GM20000 (cell line): ENCODE measurements at places on chromosomes 7 and 10.
A peak's percentile ranks its signal among the peaks of the same experiment; 100 is the strongest.

- no peak for DNase-seq
Measured at GRCh38 chr7:81111781-81112540, 193.1 kb upstream of the SEMA3C start.

- DNase-seq = no peak
Measured at GRCh38 chr10:79072994-79073645, 4.4 kb downstream of the ZMIZ1 start.

DNA sequence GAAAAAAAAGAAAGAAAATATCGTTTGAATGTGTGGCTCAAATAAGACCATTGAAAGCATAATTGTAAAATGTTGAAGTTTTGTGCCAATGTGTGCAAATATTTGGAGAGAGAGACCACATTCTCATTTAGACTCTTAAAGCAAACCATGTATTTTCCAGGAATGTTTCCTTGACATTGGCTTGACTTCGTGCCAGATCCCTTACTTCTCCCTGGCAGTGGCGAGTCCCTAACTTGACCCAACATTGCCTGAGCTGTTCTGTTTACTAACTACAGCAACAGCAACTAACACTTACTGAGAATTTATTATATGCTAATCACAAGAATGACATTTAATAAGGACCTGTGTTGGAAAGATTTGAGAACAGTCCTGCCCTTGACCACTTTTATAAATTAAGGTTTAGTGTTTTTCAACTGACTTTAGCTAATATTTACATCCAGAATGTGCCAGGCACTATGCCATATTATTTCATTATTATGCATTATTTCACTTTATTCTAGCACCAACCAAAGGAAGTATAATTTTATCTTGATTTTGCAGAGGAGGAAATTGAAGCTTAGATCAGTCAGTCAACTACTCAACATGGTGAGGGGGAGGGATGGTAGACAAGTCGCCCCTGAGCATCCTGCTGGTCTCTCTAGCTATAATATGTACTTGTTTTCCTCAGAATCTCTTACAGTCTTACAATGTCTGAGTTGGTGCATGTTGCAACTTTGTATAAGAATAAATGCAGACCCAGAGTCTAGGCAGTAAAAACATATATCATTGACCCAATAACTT, 29.7 kb downstream of the ZNF467 start:
- no peak for DNase-seq

- no peak for DNase-seq
Measured at GRCh38 chr7:137343281-137343841, at the start of gene PTN. TSS of gene PTN (minus strand) at chr7:137343733. CDS start at chr7:137254973, 88,760 bp downstream.

- no peak for DNase-seq
Measured at GRCh38 chr7:1645476-1645875, 24.6 kb upstream of the ELFN1 start.

GRCh38 chr10:34229917-34230316, 585.2 kb downstream of the PARD3 start:
- DNase-seq = no peak

GRCh38 chr10:69100136-69100872, 12.4 kb downstream of the SRGN start:
- no peak for DNase-seq

DNA sequence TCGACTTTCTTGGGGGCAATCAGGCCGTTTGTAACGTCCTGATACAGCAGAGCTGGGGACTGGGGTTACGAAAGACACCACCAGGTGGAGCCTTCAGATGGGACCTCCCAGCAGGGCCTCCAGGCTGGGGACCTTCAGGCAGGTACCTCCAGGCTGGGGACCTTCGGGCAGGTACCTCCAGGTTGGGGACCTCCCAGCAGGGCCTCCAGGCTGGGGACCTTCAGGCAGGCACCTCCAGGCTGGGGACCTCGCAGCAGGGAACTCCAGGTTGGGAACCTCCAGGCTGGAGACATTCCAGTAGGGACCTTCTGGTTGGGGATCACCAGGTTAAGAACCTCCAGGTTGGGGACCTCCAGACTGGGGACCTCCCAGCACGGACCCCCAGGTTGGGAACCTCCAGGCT, 23.5 kb upstream of the GPR146 start:
- DNase-seq = no peak

DNA sequence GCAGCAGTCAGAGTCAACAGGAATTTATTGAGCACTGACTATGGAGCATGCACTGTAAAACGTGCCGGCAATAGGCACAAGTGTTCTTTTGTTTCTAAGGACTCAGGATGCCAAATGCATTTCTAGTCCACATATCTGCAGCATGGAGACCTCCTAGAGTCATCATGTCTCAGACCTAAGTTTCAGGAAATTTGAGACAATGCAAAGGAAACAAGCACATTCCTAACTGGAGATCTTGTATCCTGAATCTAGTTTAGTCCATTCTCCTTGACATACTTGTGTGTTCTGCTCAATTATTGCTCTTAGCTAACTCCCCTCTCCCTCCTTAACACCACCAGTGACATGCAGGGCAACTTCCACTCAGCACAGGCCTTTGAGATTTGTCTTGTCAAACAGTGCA, 173.2 kb downstream of the ZNF438 start:
- no peak for DNase-seq

GRCh38 chr10:97182288-97182990, 3.3 kb downstream of the SLIT1 start:
- DNase-seq = no peak

DNA sequence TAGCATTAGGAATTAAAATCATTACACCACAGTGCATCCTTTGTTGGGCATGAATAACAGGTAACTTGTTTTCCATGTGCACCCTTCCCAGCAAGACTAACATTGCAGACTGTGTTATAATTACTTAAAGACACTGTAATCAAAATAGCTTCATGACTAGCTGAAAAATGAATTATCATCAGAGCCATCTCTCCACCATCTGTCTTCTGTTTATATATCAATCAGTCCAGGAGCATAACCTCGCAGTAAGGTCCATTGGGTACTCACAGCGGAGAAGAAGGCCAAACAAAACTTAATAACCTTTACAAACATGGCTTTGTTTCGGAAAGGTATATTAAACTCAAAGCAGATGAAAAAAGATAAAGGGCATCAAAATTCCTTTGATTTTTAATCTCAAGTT, 90.6 kb downstream of the ODAD2 start:
- no peak for DNase-seq

- DNase-seq = no peak
Measured at GRCh38 chr10:46237815-46238510, 48.8 kb upstream of the ANTXRL start.

DNA sequence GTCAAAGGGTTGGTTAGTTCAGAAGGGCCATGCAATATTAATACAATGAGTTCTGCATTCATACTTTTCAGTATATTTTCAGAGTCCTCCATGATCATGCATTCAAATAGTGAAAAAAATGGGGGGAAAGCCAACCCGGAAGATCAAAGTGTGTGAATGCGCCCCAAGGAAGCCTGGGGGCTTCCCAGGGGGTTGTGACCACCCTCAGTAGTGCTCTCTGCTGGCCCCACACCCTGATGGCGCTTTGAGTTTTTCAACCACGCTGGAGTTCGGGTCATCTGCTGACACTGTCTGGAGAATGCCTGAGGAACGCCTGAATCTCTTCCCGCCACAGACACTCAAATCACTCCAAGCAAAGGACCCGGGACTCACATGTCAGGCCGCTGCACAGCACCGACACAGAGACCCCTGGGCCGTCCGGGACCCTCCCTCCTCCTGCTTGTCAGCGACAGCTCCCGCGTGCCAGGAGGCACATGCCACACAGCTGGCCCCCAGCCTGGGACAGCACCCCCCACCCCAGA, 1.0 kb downstream of the TNS3 start:
- DNase-seq = no peak

GRCh38 chr10:29522918-29523317, 111.9 kb downstream of the SVIL start:
- no peak for DNase-seq

- no peak for DNase-seq
Measured at GRCh38 chr7:27148756-27149641, 1.4 kb upstream of the HOXA6 start.

GRCh38 chr10:130218181-130218641, 82.0 kb downstream of the GLRX3 start:
- DNase-seq = no peak

GRCh38 chr10:75649466-75649865, 218.0 kb downstream of the LRMDA start:
- DNase-seq = no peak

DNA sequence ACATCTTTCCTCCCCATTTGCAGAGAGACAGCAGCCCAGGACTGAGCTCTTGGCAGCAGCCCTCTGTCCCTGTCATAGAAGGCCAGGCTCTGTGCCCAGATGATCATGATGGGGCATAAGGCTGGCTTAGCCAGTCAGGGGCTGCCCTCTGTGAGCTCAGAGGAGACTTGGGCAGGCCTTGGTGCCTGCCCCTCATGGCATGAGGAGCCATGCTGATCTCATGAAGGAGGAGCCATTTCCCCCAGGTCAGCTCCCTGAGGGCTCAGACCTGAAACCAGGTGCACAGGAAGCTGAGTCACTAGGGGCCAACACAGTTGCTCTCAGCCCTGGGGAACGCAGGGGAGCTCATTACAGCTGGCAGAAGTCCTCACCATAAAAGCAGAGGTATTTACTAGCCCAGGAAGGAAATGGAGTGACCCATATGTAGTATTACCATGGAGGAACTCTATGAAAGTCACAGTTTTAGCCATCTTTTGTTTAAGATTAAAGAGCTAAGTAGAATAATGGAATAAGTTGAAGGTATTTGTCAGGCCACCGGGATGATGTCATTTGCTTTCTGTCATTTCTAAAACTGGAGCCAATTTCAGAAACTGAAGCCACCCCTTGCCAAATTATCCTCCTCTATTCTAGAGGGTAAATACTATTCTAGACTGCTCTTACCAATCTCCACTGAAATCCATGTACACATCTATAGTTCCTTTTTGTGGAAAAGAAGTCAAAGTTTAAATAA, 362.4 kb upstream of the ZNF32 start:
- DNase-seq = peak; percentile 72

- DNase-seq = no peak
Measured at GRCh38 chr7:115122388-115122787, 200.5 kb downstream of the MDFIC start.

DNA sequence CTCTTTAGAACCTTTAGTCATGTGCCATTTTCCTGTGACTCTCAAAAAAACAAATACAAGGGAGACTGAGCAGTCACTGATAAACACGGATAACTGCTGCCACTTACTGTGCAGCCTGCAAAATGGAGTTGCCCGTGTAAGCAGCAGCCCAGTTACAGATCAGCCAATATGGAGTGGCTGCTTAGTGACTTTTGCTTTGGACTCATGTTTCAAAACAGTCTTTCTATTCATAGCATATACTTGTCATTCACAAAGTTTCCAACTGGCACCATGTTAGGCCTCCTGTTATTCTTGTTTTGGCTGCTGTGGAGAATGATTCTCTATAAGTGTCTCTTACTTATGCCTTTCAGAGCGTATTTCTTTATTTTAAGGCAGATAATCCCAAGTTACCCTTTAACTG, 3.0 kb downstream of the FAM204A start:
- no peak for DNase-seq

DNA sequence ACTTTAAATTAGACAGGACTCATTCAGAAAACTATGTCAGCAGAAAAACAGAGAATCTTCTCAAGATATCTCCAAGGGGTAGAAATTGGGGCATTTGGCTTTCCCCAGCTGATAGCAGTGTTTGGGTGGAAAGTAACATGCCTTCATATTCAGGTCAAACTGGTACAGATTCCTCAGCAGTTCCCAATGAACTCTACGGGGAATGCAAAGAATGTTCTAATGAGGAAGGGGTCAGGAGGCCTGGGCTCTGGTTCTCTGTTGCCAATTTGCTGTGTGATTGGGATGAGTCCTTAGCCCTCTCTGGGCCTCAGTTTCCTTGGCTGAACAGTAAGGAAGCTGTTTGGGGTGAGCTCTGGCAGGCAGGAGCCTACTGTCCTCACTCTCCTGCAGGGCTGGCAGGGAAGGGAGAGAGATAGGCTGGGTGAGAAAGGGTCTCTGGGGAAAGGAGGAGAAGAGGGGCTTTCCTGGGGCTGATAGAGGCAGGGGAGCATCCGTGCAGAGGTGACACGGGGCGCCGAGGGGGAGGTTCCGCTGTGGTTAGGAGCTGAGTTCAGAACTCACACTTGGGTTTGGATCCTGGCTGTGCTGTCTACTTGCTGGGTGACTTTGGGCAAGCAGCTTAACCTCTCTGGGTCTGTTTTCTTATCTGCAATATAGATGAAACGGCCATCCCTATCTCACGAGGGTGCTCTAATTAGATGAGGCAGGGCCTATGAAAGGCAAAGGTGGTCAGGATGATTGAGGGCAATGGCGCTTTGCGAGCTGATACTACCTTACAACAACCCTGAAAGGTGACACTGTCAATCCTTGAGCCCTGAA, 45.1 kb downstream of the SPOCK2 start:
- DNase-seq = no peak

GRCh38 chr7:30238721-30239441, 45.5 kb upstream of the ZNRF2 start:
- DNase-seq = peak; percentile 43

GRCh38 chr7:29332042-29332811, 137.7 kb downstream of the CHN2 start:
- DNase-seq = no peak

- DNase-seq = no peak
Measured at GRCh38 chr10:45091968-45092367, 91.2 kb downstream of the ZNF22 start.

- DNase-seq = no peak
Measured at GRCh38 chr7:83824214-83824613, 175.3 kb upstream of the SEMA3E start.

- DNase-seq = no peak
Measured at GRCh38 chr10:58014436-58014835, 253.3 kb downstream of the IPMK start.

- no peak for DNase-seq
Measured at GRCh38 chr10:95789902-95790301, 33.9 kb downstream of the ENTPD1 start.

- peak; percentile 53 for DNase-seq
Measured at GRCh38 chr10:100339236-100339635, 7.8 kb upstream of the SCD start.

GRCh38 chr7:66575398-66575797, 53.3 kb upstream of the KCTD7 start:
- DNase-seq = no peak

DNA sequence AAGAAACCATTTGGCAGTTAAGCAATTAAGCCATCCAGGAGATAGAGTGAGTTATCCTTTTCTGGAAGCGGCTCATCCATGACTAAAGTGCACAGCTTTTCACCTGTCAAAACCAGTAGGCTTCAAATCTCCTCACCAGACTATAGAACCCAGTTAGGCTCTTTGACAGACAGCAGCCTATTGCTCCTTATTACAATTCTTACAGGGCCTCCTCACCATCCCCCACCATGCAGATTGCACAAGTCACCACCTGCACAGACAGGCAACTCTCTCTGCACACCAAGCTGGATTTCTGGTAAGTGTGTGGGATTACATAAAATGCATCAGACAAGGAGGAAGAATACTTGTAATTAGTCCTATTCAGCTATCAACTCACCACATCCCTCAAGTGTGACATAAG, 301.6 kb downstream of the SNX13 start:
- no peak for DNase-seq
